NCI-H82 (cell line): ENCODE measurements at places on chromosomes 16 and 17.

- no peak for DNase-seq
These were observed 3.3 kb downstream of the SYNRG start for GRCh38 chr17:37605813-37606505.

GRCh38 chr17:44094701-44095387, 24.3 kb downstream of the G6PC3 start:
- no peak for DNase-seq

DNA sequence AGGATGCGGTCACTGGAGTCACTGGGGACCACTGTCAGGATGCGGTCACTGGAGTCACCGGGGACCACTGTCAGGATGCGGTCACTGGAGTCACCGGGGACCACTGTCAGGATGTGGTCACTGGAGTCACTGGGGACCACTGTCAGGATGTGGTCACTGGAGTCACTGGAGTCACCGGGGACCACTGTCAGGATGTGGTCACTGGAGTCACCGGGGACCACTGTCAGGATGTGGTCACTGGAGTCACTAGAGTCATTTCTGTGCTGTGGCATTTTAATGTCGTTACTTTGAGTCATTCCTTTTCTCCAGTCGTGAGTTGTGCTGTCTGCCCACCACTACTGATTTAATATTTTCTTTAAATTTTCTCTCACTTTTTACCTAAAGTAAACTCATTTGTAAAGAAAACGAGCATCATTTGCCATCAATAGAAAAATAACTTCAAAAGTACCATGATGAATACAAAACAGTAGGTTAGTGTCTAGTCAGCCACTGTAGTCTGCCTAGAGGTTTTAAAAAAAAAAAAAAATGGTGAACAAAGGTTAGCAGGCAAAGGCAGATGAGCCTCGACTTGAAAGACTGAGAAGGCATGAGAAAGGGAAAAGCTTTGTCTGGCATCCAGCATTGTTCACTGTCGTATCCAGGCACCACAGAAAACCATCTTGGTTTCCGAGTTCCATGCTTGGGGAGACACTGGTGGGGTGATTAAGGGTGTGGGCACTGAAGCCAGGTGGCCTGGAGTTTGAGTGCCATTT, 346.6 kb downstream of the SNX29 start:
- no peak for DNase-seq

DNA sequence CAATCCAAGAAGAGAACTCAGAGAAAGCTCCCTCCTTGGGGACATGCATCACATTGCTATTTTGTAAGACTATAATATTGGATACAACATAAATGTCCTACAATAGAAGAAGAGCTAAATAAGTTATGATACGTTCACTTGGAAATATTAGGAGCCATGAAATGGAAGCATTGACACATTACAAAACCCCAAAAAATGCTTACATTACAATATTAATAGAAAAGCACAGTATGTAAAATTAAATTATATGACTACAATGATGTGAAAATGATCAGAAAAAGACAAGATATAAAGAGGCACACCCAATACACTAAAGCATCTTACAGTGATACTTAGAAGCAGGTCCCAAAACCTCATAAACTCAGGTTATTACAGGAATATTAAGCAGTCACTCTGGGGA, 694.1 kb downstream of the TOX3 start:
- no peak for DNase-seq

DNA sequence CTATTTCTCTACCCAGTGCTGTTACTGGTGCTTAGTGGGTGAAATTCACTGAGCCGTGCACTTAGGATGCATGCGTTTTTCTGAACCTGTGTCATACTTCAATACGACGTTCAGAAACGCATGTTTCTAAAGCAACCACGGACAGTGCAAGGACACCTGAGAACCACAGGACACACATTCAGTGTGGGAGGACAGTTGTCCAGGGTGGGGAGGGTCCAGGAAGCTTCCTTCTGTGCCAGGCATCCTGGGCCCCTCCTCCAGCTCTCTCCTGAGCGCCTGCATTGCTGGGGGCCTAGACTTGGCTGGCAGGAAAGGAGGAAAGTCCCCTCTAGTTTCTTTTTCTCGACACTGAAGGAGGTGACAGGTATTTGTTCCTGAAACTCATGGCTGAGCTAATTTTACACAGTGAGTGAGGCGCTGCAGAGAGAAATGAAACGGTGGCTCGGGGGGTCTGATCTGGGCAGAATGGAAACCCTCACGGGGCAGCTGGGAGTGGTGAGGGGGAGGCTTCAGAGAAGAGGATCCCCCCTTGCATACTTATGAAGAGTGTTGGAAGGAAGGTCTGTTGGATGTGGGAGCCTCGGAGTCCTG, 89.9 kb downstream of the IRF8 start:
- DNase-seq, result no peak

DNA sequence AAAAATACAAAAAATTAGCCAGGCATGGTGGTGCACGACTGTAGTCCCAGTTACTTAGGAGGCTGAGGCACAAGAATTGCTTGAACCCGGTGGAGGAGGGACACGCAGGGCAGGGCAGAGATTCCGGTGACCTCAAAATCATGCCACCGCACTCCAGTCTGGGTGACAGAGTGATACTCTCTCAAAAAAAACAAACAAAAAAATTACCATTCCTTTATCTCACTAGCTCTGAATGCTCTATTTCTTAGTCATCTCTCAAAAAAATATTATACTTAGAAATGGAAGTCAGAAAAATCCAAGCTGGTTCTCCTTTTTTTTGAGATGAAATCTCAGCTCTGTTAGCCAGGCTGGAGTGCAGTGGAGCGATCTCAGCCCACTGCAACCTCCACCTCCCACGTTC, 40.8 kb downstream of the SPOP start:
- no peak for DNase-seq

DNA sequence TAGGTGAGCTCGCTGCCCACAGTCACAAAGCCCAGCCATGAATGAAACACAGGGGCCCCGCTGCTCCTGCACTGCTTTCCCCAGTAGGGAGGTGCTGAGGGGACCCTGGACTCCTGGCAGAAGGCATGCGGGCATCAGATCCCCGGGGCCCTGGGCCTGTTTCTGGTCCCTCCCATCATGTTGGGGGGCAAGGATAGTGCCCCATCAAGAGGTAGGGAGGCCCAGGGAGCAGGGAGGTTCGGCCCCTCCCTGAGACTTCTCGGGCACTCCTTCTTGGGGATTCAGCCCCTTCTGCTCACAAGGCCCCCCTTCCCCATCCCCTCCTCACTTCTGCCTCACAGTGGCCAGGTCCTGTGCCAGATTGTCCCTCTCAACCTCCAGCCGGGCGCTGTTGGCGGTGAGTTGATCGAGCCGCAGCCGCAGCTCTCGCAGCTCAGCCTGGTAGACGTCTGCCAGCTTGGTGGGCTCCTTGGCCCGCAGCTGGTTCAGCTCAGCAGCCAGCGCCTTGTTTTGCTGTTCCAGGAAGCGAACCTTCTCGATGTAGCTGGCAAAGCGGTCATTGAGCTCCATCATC, 515 bp downstream of the GFAP start:
- no peak for DNase-seq

DNA sequence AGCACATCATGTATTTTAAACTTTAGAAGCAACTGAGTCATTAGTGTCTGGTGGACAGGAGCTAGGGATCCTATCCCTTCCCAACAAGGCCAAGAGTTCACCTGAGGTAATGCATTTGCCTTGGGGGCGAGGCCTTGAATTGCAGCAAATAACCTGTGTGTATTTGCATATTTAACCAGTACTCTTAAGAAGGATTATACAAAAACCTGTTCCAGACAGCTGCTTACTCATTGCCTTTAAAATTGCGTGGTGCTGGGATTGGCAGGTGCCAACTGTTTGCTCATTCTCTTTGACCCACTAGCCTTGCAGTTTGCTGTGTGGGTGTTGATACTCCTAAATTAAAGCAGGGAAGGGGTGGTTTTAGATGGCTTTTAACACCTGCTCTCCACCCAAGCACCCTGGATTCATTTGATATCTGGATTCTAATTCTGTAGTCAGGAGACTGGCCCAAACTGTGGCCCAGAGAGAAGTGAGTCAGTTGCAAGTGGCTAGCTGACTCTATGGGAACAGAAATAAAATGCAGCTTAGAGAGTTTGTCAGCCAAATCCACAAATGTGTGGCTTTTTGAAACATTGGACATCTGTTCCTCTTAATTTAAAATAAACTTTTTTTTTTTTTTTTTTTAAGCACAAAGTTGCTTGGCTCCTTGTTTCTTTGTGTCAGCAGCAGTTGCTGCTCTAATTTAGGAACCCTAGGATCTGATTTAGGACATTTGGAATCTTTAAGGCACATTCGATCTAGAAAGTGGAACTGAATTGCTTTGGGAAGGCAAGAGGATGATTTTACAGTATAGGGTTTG, 46.9 kb downstream of the TUBD1 start:
- peak; percentile 88 for DNase-seq

DNA sequence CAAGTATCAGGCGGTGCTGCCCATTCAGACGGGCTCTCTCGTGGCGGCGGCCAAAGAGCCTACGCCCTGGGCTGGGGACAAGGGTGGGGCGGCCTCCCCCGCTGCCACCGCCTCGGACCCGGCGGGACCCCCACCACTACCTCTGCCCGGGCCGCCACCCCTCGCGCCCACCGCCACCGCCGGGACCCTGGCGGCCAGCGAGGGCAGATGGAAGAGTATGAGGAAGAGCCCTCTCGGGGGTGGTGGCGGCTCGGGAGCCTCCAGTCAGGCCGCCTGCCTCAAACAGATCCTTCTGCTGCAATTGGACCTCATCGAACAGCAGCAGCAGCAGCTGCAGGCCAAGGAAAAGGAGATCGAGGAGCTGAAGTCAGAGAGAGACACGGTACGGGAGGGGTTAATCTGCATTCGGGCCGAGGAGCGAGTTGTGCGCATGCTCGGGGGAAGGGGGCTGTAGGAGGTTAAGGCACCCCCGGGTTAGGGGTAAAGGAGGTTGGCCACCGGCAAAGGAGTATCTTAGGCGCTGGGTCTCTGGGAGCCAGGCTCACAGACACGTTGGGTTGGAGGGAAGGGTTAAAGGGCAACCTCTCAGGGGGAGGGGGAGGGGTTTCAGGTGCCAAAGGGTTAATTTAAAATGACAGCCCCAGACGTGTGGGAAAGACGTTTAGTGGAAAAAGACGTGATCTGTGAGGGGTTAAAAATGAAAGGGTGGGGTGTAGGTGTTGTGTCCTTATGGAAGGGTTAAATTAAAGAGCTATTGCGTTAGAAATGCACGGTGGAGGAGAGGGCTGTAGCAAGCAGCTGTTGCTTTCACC, 1.4 kb downstream of the MSL1 start:
- DNase-seq, result peak; percentile 84

DNA sequence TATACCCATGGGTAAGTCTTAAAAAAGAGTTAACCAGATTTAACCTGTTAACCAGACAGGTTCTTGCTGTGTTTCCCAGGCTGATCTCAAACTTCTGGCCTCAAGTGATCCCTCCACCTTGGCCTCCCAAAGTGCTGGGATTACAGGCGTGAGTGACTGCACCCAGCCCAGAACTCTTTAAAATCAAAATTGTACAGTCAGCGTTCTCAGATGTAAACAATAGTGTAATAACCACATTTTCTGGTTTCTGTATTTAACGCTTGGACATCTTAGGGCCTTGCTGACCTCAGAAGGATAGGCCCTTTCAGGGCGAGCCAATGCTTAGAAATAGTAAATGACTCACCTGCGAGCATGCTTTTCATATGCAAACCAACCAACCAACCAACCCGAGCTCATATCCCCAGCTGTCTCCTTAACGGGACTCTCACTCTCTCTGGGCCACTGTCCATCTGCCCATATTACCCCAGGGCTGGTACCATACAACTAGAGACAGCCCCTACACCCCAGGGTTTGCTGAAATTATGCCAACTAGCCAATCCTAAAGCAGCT, 415.0 kb upstream of the XYLT1 start:
- DNase-seq, result no peak

GRCh38 chr17:49484588-49484987, 10.5 kb upstream of the NGFR start:
- DNase-seq, result peak; percentile 65

DNA sequence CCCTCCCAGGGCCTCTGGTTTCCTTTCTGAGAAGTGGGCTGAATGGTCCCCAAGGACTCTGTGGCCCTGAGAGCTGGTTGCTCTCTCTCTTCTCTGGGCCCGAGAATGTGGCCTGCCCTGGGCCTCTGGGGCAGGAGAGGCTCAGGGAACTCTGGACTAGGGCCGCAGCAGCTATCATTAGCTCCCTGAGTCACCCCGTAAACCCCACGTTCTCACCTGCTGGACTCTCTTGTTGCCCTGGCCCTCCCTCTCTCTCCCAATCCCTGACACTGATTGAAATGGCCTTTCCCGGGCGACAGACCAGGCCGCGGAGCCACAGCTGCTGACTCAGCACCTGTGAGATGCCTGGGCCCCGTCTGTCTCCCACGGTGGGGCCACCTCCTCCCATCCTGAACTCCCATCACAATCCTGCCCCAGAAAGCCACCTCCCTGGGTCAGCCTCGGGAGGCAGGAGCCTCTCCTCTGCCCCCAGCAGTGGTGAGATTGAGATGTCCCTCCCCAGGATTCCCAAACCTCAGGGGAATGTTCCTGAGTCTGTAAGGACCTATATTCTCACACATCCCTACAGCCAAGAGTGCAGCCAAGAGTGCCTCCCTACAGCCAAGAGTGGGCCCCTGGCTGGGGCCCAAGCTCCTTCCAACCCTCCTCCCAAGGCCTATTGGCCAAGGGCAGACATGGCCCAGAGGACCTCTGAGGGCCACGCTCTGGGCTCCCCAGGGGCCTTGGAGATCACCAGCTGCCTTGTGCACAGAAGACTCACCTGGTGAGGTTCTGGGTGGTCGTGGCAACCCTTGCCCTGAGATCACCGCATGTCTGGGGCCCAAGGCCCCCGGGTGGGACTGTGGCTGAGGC, 470 bp downstream of the TRPV3 start:
- DNase-seq, result no peak

- peak; percentile 98 for DNase-seq
These were observed at the start of gene ZNF500 for GRCh38 chr16:4766875-4767628. ZNF500 (minus strand) TSS chr16:4767162; CDS start chr16:4765978, 1,184 bp downstream.

- DNase-seq, result no peak
These were observed 16.6 kb downstream of the TMC6 start for GRCh38 chr17:78111727-78112517.

GRCh38 chr16:50598256-50598894, 50.2 kb downstream of the NKD1 start:
- DNase-seq, result no peak

DNA sequence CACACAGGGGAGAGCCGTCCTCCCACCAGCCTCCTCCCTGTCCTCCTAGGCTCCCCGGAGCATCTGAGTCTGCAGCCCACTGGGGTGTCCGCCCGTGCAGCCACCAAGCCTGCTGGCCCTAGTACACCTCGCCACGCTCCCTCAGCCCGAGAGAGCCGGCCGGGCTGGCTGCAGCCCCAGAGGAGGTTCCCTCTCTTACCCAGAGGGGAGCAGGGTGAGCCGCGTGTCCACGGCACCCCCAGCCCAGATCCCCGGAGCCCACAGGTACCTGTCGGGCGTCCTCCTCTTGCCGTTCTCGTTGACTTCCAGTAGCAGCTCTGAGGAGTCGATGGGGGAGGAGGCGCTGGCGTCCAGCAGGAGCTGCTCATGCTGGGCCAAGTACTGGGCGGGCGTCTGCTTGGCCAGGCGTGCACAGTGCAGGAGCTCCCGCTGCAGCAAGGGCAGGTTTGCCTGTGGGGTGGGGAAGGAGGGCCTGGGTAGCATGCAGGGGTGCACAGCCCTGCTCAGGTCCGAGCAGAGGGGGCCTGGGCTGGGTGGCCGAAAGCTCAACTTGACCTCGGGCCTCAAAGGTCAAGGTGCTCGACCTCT, 19.3 kb upstream of the PABPN1L start:
- DNase-seq, result no peak
